Activated CD4-positive, CD25-positive, alpha-beta regulatory T cell (primary cell): ENCODE measurements at places on chromosomes 12 and 14.

DNA sequence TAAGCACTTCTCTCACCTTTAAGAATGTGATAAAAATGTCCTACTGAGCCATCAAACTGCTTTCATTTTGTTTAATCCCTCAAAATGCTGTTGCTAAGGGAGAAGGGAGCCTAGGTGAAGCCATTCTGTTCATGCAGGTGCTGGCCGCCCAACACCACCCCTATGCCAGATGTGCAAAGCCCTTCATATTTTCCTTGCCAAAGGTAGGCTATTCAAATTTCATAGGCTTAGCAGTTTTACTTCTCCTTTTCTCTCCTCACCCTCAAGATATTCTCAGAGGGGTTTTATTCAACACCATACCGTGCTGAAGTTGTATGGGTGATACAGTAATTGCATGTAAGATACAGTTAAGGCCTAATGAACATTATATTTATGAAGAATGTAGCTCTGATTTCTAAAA is 461.7 kb downstream of the GXYLT1 start:
- no peak for DNase-seq

DNA sequence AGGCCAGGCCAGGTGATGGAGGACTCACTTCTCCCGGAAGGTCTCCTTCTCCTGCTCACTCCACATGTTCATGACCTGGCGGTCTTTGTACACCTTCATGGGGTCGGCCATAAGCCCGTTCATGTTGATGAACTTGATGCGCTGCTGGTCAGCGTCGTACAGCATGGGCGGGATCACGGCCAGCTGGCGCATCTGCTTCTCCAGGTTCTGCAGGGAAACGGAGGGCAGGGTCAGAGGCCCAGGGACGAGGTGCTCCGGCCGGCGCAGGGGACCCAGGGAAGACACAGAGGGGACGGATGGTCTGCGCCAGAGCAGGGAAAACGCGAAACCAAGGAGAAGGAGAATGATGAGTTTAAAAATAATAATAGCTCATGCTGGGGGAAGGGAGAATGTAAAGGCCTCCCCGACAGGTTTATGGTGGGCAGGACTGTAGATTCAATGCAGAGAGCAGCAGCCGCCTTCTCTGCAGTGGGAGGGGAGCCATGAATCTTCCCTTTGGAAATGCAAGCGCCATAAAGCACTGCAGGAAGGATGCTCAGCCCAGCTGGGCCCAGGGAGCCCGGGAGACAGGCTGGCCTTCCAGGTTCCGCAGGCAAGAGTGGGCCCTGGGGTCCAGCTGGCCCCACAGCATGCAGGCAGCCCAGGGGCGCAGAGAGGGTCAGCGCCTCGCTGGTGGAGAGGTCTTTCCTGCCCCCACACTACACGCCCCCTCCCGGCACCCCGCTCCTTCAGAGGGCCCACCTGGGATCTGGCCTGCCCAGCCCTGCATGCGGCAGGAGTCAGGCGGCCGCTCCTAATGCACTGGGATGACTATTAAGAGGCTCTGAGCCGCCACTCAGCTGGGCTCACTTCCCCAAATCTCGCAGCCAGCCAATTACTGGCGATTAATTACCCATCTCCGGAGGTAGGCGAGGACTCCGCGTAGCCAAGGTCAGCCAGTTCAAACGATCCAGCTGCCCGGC is 132.0 kb downstream of the RFLNA start:
- no peak for DNase-seq

- no peak for DNase-seq
These were observed 162.7 kb upstream of the PWP1 start for GRCh38 chr12:107522692-107523477.

GRCh38 chr12:130929363-130929762 is 24.3 kb upstream of the ADGRD1 start:
- DNase-seq, result no peak

DNA sequence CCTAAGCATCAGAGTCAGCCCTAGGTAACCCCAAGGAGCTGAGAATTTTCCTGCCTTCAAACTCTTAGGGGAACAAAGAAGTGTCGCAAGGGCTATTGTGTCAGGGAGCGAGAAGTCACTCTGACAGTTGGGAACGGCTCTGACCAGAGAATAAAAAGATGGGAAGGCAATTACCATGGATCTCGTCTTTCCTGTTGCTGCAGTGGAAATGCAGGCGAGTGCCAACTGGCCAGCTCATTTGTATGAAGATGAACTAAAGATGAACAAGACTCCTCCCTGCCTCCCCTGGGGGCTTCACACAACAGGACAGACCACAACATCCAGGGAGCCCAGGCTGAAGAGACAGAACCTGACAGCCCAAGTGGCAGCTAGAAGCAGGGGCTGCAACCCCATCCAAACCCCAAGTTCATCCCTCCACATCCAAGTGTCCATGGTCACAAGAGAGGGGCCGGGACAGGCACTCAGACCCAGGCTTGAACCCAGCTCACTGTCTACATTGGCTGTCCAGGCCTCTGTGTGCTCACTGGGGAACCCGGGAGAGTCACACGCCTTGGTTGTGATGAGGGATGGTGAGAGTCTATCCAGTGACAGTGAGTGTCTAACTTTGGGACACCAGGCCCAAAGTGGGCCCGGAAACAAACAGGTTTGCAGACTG is 322.4 kb downstream of the BCL11B start:
- DNase-seq, result no peak

GRCh38 chr14:86333493-86333892 is 803.5 kb downstream of the FLRT2 start:
- no peak for DNase-seq

DNA sequence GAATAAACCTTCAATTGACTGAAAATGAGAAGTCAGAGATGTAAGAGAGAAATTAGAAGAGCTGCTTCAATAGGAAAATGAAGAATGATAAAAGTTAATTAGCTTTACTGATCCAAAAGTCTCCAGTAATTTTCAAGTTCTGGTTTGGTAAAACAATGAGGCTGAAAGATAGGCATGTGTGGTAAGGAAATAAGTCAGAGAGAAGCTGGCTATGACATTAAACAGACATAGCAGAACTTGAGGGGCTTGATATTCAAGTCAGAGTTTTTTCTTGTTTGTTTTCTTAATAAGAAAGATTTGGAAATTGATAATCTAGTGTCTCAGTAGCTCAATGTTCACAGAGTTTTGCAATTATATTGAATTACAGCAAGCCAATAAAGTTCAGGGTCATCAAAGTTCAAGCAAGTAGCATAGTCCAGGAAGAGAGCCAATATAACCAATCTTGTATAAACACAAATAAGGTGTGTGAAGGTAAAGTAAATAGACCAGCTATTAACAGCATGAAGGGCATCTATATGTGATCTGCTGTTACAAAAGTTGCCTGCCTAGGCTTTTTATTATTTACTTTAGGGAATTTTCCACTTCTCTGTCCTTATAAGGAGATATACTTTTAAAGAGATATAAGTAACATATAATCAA is 1111.5 kb downstream of the TRHDE start:
- DNase-seq, result no peak

- no peak for DNase-seq
These were observed 138.7 kb downstream of the BRMS1L start for GRCh38 chr14:35964697-35965286.

DNA sequence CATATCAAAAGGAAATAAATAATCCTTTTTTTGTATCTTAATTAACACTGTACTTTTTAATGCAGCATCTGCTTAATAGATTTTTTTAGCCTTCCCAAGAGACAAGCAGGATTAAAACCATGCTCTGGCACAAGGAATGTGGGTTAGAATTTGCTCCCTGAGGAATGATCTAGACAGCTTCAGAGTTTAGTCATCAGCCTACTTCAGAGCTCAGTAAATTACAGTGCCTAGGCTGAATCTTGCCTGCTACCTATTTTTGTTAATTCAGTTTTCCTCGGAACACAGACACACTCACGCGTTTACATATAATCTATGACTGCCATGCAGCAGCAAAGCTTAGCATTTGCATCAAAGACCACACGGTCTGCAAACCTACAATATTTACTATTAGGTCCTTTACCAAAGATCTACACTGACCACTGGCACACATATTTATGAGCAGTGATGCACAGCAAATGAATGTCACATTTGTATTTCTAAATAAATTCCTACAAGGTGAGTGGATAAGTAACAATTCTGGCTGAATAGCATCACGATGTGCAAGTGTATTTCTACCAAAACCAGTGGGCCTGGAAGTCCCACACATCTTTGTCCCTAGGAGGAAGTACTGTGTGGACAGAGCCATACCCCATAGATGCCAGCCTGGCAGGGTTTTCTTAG is 309.8 kb upstream of the TMEM132C start:
- no peak for DNase-seq
